ENCODE measurements at places on chromosomes 6 and 20.

DNA sequence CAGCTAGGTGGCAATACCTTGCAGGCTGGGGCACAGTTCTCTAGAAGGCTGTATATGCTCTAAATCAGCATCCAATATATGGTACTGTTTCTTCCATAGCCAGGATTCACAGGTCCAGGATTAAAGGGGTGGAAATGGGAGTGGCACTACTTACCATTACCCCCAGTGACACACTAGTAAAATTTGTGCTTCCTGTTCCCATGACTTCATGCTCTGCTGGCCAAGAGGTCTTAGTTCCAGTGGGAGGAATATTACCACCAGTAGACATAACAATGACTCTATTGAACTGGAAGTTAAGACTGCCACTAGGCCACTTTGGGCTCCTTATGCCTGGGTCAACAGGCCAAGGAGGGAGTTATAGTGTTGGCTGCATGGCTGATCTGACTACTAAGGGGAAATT is 174.3 kb upstream of the TNFAIP3 start:
- no peak for DNase-seq

- no peak for DNase-seq
These were observed 881 bp upstream of the MCM3 start for GRCh38 chr6:52285177-52286068.

DNA sequence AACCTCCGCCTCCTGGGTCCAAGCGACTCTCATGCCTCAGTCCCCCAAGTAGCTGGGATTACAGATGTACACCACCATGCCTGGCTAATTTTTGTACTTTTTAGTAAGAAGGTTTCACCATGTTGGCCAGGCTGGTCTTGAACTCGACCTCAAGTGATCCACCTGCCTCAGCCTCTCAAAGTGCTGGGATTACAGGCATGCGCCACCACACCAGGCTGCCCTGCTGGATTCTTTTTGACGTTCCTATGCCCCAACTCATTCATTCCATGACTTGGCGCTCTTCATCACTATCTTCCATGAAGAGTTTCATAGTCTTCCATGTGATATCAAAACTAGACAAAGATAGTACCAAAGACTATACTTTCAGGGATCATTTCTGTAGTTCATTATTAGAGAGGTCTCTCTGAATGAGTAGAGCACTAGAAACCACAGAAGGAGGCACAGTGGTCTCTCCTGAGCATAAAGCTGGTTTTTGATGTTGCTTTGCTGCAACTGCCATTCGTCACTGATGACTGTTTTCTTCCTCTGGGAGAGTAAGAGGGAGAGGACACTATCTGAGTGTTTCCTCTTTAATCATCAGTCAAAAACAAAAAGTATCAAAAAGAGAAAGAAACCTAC is 23.5 kb downstream of the DNAAF9 start:
- DNase-seq = no peak

DNA sequence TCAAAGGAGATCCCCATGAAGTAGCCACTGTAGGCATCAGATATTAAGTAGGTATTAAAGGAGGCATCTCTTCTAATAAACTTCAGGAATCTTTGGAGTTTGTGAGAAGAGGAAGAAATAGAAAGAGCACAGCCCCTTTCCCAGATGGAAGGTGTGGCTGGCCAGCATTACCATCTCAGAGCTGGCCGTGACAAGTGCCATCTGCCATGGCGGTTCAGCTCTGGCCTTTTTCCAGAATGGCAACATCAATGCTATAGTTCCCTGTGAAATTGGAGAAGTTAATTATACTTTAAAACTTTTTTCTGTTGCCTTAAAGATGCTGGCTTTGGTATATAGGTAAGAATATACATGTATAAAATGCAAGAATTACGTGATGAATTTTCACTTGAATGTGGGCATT is 51.9 kb upstream of the MCUR1 start:
- DNase-seq = no peak

- DNase-seq = no peak
These were observed 161.7 kb downstream of the PLCB1 start for GRCh38 chr20:8293750-8294149.

- DNase-seq = no peak
These were observed 212.0 kb upstream of the SSTR4 start for GRCh38 chr20:22823119-22823518.

DNA sequence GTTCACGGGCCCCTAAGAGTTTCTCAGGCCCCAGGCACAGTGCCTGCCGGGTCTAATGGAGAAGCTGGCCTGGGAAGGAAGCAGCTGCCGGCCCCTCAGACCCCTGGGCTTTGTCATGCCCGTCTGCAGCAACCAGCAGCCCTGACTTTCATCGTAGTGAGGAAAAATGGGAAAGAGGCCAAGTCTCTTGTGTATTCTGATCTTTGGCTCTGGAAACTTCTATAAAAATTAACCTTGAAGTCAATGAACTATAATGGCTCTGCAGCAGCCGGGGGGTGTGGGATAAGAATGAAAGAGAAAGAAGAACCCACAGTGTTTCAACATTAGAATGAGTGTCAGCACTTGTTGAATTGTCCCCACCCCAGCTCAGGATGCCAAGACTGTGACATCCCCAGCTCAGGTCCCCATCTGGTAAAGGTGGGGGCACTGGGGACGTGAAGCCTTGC is 12.9 kb downstream of the TGM2 start:
- DNase-seq = no peak

DNA sequence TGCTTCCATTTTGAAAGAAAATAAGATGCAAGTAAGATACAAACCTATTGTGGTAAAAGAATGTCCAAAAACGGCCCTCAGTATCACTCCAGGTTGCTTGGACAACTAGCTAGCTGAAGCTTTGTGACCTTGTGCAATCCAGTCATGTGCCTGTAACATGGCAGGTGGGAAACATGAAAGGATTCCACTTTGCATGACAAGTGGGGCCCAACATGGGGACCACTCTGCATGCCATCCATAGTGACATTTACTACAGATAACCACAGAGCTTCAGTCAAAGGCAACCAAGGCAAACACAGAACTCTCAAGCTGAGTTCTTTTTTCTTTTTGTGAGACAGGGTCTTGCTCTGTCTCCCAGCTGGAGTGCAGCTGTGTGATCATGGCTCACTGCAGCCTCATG is 15.8 kb upstream of the FBXO9 start:
- DNase-seq = no peak

GRCh38 chr20:63234693-63235398 is 859 bp upstream of the BIRC7 start:
- DNase-seq = no peak

DNA sequence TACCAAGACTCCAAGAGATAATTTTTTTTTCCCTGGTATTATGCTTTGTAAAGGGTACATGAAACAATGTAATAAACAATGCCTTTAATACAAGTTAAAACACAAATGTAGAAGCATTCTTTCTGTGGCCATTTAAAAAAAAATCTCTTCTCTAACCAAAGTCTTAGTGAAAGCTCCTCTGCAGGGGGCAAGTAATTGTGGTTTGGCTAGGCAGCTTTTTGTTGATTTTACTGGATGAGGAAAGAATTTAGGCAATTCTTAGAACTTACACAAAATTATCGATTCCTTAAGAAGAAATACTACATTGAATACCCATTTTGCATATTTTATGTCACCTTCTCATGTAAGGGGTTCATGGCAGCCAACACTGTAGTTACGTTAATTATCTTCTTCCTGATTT is 12.4 kb downstream of the TFB1M start:
- DNase-seq = no peak

- no peak for DNase-seq
These were observed 117.0 kb downstream of the EPB41L2 start for GRCh38 chr6:130946076-130946475.

DNA sequence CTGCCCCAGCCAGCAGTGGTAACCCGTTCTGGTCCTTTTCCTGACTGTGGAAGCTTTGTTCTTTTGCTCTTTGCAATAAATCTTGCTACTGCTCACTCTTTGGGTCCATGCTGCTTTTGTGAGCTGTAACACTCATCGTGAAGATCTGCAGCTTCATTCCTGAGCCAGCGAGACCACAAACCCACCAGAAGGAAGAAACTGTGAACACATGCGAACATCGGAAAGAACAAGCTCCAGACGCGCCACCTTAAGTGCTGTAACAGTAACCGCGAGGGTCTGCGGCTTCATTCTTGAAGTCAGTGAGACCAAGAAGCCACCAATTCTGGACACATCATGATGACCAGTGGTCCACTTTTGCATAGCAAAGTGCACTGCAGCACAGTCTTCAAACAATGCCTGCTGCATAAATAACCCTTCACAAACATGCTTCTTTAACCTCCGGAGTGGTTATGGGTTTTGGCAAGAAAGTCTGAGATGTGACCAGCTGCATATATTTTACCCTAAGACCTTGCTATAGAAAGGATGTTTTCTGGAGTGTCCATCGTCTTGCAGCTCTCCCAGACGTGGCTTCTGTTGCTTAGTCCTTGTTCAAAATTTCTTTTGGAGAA is 8.9 kb upstream of the MUC22 start:
- no peak for DNase-seq

DNA sequence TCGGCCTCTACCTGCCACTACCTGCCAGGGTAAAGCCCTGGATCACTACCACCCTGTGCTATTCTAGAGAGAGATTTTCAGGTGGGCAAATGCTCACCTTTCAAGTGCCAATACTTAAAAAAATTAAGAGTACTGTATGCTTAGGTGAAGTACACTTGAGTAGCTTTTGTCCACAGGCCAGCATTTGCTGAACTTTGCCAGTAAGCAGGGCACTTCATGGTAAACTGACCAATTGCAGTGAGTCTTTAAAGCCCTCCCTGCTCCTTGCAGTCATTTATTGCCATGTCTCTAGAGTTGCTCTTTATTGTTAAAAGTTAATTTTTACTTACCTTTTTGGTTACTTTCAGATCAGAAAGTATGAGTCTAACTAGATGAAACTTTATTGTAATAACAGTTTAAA is 58.5 kb downstream of the PLAGL1 start:
- DNase-seq = no peak

- no peak for DNase-seq
These were observed 602 bp upstream of the TSPYL4 start for GRCh38 chr6:116254297-116255056.

DNA sequence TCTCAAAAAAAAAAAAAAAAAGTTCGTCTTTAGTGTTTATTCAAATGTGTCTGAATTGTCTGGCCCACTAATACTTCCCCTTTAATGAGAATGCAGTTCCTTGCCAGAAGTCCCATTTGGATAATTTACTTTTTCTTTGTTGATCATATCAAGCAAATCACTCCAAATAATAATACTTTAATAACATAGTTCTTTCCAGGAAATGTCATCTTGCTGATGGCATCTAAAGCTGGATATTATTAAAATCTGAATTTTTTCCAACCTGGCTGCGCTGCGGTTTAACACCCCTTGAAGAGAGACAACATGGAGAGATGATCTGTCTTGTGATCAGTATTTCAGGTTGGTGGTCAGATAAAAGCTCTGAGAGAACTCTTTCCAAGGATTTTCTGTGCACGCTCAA is 111.2 kb upstream of the CNKSR3 start:
- no peak for DNase-seq

GRCh38 chr6:125233202-125233601 is 68.6 kb downstream of the HDDC2 start:
- no peak for DNase-seq

DNA sequence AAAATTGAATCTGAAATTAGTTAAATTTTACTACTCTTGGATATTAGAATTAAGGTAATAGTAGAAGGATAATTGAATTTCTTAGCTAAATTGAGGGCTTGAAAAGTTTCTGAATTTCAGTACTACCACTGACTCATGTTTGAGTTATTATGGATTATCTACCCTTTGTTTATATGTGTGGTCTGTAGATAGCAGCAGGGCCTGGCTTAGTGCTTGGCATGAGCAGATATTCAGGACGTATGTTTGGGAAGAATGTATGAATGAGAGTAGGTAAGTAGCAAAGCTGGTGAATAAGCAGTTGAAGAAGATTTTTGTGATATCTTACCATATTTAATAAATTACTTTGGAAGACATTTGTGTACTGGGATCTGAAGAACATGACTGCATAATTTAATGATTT is 152.7 kb downstream of the MACROD2 start:
- DNase-seq = no peak

- no peak for DNase-seq
These were observed 39.0 kb downstream of the NCOA3 start for GRCh38 chr20:47540443-47541354.

DNA sequence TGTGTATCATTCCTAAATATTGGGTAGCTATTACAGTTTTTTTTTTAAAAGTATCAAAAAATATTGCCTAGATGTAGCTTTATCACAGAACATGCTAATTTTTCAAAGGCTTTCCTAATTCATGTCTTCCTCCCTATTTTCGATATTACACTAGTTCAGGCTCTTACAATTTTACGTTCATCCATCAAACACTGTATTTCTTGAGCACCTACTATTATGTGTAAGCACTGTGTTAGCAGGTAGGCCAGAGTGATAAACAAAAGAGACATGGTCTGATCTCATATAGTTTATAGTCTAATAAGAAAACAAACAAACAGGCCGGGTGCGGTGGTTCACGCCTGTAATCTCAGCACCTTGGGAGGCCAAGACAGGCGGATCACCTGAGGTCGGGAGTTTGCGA is 69.5 kb downstream of the FAM217A start:
- no peak for DNase-seq

DNA sequence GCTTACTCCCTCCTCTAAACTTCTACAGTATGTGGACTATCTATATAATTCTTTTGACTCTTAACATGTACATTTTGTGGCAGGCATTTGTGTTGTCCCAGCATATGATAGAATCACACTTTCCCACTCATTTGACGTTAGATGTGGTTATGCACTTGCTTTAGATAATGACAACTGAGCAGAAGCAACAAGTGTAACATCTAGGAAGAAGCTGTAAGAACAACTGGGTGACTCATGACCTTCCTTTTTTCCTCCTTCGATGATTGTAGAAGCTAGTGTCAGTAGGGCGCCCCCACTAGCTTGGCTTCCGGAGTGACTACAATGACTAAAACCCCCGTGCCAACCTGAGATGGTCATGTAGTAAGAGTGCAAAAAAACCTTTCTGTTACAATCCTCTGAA is 74.6 kb upstream of the CEP85L start:
- DNase-seq = no peak

- DNase-seq = no peak
These were observed 92.4 kb downstream of the RAMACL start for GRCh38 chr6:166494101-166494441.

DNA sequence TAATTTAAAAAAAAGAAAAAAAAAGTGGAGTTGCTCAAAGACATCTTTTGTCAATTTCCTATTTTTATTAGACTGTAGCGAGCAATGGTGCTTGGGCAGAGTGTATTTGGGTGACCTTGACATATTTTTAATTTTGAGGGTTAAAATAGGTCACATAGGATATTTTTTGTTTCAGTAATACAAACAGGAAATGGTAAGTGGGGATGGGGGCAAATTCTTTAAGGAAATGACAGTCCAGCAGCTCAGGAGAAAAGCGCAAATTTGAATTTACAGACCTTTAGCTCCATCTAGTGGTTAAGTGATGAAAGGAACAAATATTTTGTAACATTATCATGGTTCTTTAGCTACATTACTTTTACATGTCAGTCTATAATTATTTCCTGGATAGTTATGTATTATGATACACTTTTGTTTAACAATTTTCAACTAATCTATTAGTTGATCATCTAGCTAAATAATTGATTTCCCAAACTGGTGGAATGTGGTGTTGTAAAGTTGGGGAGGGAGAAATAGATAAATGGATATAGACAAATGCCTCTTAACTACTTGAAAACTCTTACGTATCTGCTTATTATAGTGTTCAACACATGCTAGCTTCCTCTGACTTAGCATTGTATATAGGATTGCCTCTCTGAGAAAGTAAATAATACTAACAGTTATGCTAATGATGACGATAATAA is 10.0 kb downstream of the CITED2 start:
- DNase-seq = no peak

- no peak for DNase-seq
These were observed 582 bp downstream of the SNRPB start for GRCh38 chr20:2469991-2470422.

All from BJ (cell line).